Stimulated activated CD4-positive, alpha-beta T cell treated with anti-CD3 and anti-CD28 coated beads, TNF-alpha, amount 100 ng/mL, for 1 hour (primary cell): ENCODE measurements at places on chromosomes 5 and 9.

DNA sequence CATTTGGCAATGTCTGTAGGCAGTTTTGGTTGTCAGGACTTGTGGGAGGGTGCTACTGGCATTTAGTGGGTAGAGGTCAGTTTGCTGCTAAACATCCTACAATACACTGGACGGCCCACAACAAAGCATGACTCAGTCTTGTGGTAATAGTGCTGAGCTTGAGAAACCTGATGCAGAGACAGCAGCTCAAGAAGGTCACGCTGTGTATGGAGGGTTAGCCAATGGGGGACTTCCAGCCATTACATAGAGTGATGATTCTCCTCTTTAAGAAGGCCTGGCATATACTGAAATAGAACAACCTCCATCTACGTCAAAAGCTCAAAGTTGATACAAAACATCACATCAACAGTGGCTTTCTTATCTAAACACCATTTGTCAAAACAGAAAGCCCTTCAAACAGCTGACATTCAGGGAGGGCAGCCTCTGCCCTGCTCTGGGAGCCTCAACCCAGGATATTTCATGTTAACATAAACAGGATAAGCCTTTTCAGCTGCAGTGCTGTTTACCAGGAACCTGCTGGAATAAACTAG lies 143.0 kb downstream of the GPBP1 start:
- no peak for DNase-seq

GRCh38 chr9:25397746-25398145 lies 280.5 kb downstream of the TUSC1 start:
- DNase-seq = no peak

- no peak for DNase-seq
Observed at GRCh38 chr9:136728548-136729123, 14.1 kb downstream of the LCN10 start.

DNA sequence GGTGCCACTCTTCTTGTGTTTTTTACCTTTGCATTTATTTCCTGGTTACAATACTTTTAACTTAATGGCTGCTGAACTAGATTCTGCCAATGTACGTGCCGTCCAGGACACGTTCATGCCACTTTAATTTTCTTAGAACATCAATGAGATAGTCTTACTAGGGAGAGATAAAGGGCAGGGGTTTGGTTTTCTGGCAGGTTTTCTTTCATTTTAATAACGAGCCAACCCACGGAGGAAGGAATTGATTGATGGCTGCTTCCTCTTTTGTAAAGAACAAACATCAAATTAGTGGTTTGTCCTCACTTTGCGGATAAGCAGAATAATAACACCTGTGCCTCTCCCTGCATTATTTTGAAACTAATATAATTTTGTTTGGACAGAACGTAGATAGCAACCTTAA lies 135.7 kb downstream of the DOCK8 start:
- no peak for DNase-seq

DNA sequence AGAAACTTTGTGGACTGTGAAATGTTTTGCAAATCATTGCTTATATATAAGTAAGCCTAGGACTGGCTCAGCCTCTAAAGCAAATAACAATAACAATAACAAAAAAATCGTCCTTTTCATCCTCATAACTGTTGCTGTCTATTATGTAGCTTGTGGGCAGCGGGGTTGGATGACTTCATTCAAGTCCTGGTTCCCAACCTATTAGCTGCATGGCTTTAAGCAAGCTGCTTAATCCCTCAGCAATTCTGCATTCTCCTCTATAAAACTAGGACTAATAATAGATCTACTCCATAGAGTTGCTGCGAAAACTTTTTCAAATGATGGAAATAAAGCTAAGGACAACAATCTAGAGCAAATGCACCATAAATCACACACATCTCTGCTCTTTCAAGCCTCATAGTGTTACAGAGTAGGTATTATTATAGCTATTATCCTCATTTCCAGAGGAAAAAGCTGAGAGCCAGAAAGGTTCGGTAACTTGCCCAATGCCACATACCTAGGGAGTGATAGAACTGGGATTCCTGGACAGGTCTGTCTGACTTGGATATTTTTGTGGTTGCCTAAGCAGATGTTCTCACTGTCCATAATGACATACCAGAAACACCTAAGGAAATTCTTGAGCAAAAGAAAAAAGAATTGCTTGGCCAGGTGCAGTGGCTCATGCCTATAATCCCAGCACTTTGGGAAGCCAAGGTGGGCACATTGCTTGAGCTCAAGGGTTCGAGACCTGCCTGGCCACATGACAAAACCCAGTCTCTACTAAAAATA lies 98.8 kb upstream of the ADRA1B start:
- no peak for DNase-seq

- DNase-seq = no peak
Observed at GRCh38 chr5:88940713-88941112, 57.7 kb upstream of the MEF2C start.

DNA sequence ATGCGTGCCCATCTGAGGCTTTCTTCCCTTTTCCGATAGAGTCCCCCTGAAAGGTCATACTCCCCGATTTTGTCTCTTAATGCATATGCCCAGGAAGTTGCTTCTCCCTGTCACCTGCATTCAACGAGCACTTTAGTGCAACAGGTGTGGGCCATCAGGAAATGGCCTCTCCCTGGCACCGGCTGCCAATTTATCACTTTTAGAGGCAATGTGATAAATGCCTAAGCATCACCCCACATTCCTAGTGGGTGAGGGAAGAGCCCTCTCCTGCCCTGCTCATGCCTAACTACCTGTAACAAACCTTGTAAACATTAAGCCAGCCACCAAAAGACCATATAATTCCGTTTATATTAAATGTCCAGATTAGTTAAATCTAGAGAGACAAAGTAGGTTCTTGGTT lies 1.1 kb upstream of the SNAPC3 start:
- DNase-seq = no peak

GRCh38 chr9:96107436-96107835 lies 194.5 kb downstream of the HSD17B3 start:
- DNase-seq = no peak

DNA sequence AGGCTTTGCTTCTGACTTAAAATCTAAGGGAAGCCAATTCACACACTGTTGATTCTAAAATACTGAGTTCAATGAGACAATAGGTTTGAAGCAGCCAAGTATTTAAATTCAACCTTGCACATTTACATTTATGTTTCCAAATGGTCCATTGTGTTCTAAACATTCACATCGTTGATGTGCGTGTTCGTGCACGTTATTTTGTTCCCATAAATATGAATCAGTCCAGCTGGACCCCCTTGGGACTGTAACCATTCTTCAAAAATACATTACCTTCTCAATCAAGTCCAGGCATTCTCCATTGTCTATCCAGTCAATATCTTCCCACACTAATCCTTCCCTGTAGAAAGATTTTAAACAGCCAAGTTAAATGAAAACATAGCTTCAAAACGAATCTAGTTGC lies 146.4 kb upstream of the RETREG1 start:
- no peak for DNase-seq

GRCh38 chr5:103178167-103178566 lies 58.1 kb downstream of the PPIP5K2 start:
- no peak for DNase-seq
